Transverse colon (tissue), 4 donors: ENCODE measurements at places on chromosomes 3 and 15.

GRCh38 chr3:171809861-171810628, at the start of gene PLD1:
Gene PLD1, minus strand, starts transcription at chr3:171810483. Its CDS starts 72,432 bp downstream, at chr3:171738051.
- DNase-seq, result peak; percentile 89

- no peak for DNase-seq
Observed at GRCh38 chr3:151875759-151876158, 2.3 kb downstream of the SUCNR1 start.

DNA sequence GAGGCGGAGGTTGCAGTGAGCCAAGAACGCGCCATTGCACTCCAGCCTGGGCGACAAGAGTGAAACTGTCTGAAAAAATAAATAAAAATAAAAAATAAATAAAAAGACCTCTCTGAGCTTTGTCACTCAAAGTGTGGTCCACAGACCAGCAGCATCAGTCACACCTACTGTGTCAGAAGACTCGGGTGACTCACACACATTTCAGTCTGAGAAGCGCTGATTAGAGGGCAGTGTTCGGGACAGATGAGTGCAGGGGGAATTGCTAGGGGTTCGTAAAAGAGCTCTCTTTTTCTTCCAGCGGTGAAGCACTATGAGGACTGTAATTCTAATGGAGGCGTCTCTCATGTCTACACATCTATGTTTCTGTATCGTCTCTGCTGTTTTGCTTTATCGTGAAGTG, 5.7 kb downstream of the PODXL2 start:
- DNase-seq, result no peak

DNA sequence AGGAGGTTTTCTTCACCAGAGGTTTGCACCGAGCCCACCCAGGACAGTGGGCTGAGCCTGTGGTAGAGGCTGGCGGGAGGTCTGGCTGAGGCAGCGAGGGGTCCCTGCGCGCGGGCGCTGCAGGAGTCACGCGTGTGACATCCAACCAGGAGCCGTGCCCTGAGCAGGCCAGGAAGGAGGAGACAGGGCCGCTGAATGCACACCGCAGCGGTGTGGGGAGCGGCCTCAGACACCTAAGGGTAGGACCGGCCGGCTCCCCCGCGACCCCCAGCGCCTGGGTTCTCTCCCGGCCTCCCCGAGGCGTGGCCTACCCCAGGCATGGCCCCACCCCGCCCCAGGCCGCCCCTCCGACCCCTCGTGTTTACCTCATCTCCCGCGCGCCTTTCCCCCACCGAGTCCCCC, 412 bp downstream of the SLC41A3 start:
- DNase-seq, result peak; percentile 51

- no peak for DNase-seq
Observed at GRCh38 chr3:72418244-72418643, 430.0 kb downstream of the SHQ1 start.

DNA sequence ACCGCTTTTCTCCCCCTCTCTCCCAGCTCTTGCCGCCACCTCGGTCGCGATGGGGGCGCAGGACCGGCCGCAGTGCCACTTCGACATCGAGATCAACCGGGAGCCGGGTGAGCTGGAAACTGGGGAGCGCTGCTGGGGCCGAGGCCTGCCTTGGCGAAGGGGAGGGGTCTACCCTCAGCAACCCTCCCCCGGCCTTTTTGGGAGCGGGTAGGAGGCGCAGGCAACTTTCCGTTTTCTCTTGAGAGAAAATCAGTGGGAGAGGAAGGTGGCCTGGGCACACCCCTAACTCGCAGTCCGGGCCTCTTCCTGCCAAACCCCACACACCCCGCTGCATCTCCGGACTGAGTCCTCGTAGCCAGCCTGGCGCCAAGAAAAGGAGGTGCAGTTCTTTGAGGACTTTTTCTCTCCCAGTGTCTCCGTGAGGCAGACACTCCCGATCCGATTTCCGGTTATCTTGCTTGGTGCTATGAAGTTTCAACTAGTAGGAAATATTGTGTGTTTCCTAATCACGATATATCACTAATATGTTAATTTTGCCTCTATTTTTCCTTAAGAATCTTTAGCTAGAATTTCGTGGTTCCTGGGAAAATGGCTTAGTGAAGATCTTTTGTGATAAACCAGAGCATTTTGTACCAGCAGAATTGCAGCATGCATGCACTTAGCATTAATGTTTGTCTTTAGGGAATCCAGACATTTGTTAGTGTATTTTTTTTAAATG, 631 bp downstream of the NKTR start:
- DNase-seq, result peak; percentile 72

- DNase-seq, result no peak
Observed at GRCh38 chr15:28289694-28290463, 32.1 kb downstream of the HERC2 start.

GRCh38 chr3:130276203-130276803, 69.2 kb upstream of the COL6A5 start:
- no peak for DNase-seq

DNA sequence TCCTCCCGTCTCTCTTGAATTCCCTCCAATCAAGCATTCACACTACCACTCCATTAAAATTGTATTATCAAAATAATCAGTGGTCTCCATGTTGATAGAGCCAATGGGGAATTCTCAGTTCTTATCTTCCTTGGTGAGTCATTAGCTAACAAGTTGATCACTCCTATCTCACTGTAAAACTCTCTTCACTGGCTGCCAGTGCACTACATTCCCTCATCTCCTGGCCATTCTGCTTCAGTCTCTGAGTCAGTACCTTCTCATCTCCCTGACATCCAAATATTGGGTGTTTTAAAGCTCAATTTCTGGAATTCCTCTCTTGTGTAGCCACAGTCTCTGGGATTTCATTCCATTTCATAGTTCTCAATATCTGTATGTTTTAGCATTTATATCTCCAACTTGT, 175.2 kb downstream of the ALDH1A2 start:
- DNase-seq, result no peak

- peak; percentile 83 for DNase-seq
Observed at GRCh38 chr15:75661100-75661755, 13.5 kb downstream of the SNX33 start.

DNA sequence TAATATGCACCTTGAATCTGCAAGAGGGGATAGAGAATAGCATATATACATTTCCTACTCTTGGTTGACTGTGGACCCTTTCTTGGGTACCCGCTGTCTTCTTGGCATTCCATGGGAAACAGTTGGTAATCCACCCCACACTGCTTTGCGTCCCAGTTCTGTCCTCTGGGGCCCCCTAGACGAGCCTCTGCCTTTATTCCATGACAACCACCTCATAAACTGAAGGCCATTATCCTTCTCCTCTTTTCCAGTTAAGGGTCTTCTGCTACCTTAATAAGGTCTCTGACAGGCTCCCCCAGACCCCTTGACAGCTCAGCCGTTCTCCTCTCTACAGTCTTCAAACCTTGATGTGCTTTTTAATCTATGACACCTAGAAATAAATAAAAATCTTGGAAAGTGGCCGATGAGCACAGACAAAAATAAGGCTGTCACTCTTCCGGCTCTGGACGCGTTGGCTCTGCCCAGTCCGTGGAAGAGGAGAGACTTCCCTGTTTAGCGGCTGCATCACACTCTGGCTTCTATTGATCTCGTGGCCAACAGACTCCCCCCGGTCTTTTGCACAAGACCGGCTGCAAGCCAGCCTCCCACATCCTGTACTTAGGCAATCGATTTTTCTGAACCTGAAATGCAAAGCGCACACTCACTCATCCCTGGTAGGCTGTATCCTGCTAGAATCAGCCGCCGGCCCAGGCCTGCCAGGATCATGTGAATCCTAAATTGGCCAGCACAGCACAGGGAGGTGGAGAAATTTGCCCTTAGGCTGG, 251.0 kb upstream of the TLE3 start:
- peak; percentile 26 for DNase-seq

DNA sequence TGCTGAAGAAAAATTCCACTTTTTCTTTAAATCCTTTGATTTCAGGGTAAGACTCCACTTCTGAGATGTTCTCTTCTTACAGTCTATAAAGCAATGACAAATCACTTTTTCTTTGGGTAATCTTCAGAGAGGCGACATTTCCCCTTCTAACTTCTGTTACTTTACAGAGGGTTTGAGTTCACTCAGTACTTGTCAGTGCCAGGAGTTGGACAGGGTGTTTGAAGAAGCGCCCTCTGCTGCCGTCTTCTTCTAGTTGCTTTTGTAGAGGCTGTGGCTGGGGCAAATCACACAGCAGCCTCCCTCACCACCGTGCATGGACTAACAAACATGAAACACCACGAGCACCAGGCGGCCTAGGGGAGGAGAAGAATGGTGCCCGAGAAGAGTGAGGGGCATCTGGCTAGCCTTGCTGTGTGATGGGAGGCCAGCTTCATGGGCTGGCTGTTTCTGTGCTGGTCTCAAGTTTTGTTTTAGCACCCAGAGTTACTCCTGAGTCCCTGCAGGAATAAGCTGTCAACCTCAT, at the start of gene CD80:
CD80 (minus strand) TSS at position 174 of the 523 bp plus-strand sequence. CDS start 1,886 bp downstream, outside the sequence.
- DNase-seq, result peak; percentile 77

GRCh38 chr15:34851751-34852150, 56.4 kb upstream of the ACTC1 start:
- DNase-seq, result no peak

GRCh38 chr15:52784799-52785671, 5.1 kb downstream of the ONECUT1 start:
- DNase-seq, result no peak
